Type B pancreatic cell (in vitro differentiated cells): ENCODE measurements at places on chromosomes 11 and 22. TPM values are rescaled to one million over a fixed set of nuclear protein-coding genes. Genes with fewer than 3 reads are reported as not detected.

BTG4 gene
- not detected in 2 replicates for total RNA-seq

BRSK2 gene
- 8.6 and 13.8 TPM in 2 replicates for total RNA-seq

GDPD4 gene
- total RNA-seq: not detected in 2 replicates

OR9Q1 gene
- total RNA-seq: not detected in 2 replicates

TRIM48 gene
- not detected in 2 replicates for total RNA-seq

MCHR1 gene
- 0.17 and 6.9 TPM in 2 replicates for total RNA-seq

DNA sequence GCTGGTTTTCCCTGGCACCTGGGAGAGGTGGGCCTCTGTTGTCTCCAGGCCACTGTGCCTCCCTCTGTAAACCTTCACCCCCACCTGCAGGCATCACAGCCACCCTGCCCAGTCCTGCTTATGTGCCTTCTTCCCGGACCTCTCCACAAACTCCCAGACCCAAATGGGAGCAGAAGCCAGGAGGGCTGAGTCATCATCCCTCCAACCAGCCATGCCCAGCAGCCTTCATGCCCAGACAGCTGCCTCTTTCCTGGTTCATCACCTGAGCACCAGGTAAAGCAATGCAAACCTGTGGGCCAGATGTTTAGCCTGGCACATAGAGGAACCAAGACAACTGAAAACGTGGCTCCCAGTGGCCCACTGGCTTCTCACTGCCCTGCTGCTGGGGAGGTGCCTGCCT lies 2.1 kb upstream of the TMPRSS4 start:
- no peak for DNase-seq

DNA sequence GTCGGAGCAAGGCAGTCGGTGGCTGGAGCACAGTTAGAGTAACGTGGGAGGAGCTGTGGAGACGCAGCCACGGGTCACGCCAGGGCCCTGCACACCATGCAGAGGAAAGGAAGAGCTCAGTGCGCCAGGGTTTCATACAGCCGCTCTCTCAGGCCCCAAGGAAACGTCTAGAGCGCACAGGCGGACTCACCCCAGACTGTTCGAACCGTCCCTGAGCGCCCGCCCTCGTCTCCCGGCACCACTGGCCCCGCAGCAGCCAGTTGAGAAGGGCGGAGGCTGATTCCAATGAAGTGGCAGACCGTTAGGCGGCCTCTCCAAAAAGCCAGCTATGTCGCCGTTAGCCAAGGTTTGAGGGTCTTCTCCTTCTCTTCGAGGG lies 483 bp upstream of the HYLS1 start:
- no peak for DNase-seq

DNA sequence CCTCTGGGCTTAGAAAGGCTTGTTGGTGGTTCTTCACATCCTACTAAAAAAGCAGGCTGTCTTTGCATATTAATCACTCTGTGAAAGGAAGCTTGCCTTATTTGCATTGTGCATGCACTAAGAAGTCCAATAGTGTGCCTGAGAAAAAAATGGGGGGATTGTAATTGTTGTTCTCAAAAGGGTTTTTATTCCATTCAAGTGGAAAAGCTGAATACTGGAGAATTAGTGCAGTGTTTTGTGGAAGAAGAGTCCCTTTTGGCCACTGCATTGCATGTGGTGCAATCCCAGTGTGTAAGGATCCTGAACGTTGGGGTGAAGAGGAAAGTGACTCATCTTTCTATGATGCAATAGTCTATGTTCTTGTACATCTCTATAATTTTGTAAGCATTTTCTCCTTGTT lies 16.5 kb downstream of the NCAM1 start:
- no peak for DNase-seq

DNA sequence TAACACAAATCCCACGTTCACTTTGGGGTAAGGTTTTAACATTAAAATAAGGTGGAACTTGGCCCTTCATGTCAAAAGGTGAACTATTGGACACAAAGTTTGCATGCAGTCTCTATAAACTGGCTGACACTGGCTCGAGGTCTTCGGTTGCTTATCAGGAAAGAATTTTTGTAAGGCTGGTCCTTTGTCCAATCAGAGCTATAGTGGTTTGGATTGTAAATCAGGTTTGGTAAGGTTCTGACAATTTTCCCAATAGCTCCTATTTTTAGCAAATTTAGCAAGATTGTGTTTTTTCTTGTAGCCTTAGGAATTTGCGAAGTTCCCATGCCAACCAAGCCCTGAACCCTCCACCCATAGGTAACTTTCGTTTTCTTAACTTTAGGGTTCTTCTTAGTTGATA lies 17.6 kb upstream of the MED17 start:
- no peak for DNase-seq

- DNase-seq: no peak
Observed at GRCh38 chr11:34649597-34649996, 28.7 kb downstream of the EHF start.

GRCh38 chr11:18066626-18067025 lies 20.6 kb upstream of the TPH1 start:
- DNase-seq: no peak

DNA sequence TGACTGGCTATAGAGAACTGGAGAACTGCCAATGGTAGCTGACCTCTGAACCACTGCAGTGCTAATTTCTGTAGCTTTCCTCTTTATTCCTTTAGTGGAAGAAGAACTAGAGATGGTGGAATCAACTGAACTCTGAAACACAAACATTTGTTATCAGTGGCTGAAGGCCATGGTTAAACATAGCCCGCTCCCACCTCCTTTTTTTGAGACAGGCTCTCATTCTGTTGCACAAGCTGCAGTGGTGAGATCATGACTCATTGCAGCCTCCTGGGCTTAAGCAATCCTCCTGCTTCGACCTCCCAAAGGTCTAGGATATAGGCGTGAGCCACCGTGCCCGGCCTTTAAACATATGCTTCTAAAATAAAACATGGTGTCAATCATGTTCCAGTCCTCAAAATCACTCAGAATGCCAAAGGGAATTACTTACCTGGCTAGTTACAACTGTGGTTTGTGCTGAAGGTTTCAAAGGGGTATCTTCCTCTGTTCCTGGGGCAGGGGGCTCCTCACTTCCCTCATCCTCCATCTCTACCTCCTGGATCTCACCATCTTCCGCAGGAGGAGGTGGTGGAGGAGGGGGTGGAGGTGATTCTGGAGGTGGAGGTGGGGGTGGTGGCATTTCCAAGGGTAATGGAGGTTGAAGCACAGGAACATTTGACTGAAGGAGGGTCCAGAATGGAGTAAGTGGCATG lies 9.0 kb upstream of the AGBL2 start:
- DNase-seq: no peak

DNA sequence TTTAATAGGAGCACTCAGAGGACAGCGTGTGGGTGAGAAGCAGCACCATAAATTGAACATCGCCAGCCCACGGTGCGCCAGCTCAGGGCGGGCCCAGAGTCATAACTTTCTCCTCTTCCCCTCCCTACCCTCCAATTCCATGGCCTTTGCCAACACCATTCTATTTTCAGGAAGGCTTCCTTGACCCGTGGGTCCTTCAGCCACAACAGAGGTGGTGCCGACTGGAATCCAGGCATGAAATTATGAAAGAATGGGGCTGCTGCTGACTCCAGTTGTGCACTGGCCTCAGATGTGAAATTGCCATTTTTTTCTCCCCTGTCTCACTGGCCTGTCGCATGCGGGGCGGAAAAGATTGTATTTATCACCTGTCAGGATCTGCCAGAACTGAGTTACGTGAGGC lies 345.9 kb downstream of the MIAT start:
- DNase-seq: no peak

DNA sequence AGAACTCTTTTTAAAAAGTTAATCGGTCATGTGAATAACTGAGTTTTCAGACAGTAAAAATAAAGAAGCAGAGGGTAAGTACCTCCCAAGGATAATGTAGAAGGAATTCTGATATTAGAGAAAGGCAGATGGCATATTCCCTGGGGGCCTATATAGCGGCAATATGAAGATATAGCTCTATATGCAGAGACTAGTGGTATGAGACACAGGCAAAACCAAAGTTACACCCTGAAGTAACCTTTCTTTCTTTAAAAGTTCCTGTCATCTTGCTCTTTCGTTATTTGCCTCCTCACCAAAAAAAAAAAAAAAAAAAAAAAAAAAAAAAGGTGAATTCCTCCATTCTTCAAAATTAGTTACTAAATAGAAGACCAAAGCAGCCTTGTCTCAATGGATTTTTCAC lies 76.2 kb upstream of the ARHGAP32 start:
- no peak for DNase-seq

DNA sequence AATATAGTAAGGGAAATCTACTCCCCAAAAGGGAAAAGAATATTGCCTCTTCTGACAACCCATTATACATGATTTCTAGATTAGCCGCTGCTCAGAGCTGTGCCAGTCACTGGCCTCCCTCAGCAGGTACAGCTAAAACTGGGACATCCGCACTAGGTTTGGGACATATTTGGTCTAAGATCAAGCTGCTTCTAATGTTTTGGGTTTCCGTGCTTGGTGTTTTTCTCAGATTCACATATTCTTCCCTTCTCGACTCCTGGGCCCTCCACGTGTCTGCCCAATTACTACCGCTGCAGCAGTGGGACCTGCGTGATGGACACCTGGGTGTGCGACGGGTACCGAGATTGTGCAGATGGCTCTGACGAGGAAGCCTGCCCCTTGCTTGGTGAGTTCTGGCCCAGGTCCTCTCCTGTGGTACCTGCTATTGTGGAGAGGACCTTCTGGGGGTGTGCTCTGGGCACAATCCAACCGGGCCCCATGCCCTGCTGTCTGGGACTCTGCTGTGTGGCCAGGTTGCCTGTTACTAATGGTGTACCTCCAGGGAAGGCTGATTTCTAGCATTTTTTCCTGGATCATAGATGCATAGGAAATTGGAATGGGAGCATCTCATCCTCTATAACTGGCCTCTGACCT lies 138.1 kb upstream of the SORL1-AS1 start:
- no peak for DNase-seq

DNA sequence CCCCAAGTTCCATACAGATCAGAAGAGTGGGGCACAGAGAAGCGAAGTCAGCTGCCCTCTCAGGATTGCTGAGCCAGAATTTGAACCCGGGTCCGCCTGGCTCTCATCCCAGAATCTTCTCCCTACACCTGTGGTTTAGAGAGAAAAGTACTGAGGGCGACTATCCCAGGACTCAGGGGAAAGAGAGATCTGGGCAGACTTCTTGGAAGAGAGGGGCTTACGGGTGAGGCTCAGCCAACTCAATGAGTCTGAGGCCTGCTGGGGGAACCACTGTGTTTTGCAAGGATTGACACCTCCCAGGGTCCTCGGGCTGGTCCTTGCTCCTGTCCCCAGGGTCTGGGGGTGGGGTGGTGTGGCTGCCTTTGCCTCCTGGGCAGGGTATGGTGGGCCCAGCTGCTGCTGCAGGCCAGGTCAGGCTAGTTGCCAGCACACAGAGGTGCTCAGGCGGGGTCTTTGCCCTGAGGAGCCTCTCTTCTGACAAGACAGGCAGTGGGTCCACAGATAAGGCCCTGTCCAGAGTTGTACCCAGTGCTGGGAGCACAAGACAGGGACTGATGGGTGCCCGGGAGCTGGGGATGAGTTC lies 1.2 kb downstream of the CAPN5 start:
- DNase-seq: peak; percentile 62

DNA sequence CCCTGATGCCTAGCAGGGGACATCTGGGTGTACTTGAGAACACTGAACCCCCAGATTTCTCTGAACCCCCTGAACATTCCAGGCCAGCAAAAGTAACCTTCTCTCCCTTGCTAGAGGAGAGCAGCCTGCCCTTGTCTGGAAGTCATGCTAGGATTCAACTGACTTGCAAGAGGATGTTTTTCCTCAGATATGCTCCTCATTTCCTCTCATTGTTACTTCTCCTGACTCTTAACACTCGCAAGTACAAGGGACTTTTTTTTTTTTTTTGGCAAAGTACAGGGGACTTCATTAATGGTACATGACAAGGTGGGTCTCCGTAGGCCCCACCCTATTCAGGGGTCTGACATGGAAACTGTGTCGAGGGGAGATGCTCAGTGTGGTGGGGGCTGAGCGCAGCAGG lies 6.3 kb upstream of the MCHR1 start:
- DNase-seq: no peak

GRCh38 chr11:61035526-61035835 lies 64.0 kb downstream of the CD6 start:
- DNase-seq: no peak

- no peak for DNase-seq
Observed at GRCh38 chr11:60265373-60266214, 14.9 kb upstream of the MS4A4A start.

DNA sequence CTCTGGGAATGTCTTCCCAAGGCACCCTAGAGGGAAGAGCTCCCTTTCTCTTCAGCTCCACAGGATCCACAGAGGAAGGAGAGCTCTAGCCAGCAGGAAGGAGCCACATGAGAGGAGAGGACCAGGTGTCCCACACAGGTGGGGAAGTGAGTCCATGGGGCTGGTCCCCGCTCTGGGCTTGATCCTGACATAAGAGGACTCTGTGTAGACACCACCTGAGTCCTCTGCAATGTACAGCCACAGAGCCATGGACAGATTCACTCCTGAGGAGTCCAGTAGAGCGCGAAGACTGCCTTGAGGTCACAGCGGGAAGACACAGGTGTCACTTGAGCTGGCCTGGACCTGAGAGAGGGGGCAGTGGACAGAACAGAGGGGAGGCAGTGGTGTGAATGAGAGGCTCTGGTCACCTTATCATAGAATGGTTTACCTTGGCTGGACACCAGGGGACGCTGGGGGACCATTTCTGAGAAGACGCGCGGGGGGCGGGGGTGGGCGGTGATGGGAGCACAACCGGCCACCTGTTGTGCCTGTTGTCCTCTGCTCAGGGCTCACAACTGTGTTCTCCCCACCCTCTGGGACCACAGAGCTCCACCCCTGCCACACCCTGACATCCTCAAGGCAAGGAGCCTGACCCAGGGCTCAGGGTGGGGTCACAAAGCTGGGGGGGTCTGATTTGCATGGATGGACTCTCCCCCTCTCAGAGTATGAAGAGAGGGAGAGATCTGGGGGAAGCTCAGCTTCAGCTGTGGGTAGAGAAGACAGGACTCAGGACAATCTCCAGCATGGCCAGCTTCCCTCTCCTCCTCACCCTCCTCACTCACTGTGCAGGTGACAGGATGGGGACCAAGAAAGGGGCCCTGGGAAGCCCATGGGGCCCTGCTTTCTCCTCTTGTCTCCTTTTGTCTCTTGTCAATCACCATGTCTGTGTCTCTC lies 128.2 kb downstream of the ZNF280B start:
- DNase-seq: no peak

DNA sequence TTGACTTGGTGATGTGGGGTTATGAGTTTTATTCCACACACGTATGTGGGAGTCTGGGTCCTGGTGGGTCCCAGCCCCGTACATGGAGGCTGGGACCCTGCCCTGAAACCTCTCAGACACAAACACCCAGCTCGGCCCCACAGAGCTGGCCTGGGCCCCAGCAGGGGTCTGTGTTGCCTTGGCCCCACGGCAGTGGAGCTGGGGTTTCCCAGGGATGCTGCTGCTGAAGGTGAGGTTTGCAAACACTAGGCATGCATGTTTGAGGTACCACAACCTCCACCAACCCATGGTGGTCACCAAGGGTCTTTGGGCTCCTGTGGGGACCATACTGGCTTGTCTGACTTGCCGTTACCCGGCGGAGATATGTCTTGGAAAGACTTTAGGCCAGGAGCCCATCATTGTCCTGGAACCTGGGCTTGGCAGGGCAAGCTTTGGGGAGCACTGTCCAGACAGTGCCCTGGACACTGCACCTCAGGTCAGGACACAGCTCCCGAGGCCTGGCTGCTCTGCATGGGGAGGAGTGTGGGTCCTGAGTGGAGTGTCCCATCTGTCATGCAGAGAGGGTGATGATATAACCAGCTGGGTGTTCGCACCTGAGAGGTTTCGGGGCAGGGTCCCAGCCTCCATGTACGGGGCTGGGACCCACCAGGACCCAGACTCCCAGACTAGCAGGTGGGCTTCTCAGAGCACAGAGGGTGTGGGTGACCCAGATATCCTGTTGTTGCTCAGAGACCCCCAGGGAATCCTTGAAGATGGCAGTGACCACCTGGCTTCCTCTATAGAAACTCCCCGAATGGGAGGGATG lies 63.3 kb downstream of the KCNQ1 start:
- peak; percentile 67 for DNase-seq

- no peak for DNase-seq
Observed at GRCh38 chr11:60175860-60176275, 7.0 kb downstream of the MS4A6A start.
